Left cardiac atrium (tissue), 4 donors: ENCODE measurements at places on chromosomes 13 and 19. TPM values are rescaled to one million over a fixed set of nuclear protein-coding genes. Genes with fewer than 3 reads are reported as not detected.

NCCRP1 gene
- total RNA-seq, result not detected

CLEC4G gene
- total RNA-seq, result 7.3 TPM

MIDN gene
- total RNA-seq, result 58.7 TPM

PSG1 gene
- total RNA-seq, result not detected

CCDC9 gene
- total RNA-seq, result 21.4 TPM

- DNase-seq, result no peak
Observed at GRCh38 chr13:30845297-30846214, 60.5 kb upstream of the MEDAG start.

DNA sequence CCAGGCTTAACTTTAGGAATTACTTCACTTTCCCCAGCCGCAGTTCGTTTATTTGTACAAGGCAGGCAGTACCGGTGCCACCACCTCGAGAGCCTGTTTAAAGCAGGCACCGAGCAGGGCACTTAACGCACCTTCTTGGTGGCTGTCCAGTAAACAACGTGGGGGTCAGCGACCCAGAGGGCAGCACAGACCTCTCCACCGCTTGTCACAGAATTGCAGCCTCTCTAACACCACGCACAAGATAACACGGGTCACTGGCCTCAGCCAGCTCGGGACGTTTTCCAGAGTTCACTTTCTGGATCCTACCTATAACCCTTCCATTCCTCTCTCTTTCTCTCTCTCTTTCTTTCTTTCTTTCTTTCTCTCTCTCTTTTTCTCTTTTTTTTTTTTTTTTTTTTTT is 16.8 kb upstream of the ELAVL1 start:
- no peak for DNase-seq

- no peak for DNase-seq
Observed at GRCh38 chr19:5157186-5157585, 183.4 kb downstream of the PTPRS start.

GRCh38 chr13:99075268-99076191 is 97.7 kb upstream of the DOCK9 start:
- DNase-seq, result no peak

- no peak for DNase-seq
Observed at GRCh38 chr19:42018503-42019193, 24.6 kb upstream of the ATP1A3 start.

DNA sequence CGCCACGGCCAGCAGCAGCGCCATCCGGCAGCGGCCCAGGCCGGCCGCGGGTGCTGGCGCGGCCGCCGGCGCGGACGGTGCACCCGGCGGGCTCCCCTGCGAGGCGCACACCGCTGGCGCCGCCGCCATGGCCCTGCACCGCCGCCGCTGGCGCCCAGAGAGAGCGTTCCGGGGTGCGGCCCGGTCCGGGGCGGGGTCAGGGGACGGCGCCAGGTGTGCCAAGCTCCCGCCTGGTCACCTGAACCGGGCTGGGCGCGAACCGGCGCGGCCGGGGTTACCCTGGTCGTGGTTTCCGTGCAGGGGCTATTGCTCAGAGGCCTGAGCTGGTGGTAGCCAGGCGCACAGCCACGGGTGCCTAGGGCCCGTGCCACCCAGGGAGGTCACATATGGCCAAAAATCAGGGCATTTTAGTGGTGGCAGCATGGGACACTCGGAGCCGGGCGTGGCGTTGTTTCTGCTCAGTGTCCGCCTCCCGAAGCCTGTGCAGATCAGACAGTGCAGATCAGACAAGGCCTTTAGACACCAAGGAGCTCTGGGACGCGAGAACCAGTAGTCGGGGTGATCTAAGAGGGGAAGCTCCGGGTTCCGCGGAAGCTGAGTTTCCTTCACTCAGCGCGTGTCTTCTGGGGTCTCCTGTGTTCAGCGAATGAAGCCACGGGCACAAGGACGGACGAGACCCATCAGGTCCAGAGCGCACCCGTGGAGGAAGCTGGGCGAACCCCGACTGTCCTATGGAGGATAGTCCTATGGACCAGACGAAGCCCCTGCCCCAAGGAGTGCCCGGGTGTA is at the start of gene TMEM238:
TSS of gene TMEM238 (minus strand) at position 162 of the 789 bp plus-strand sequence. CDS start at position 129, 33 bp downstream.
- DNase-seq, result no peak

DNA sequence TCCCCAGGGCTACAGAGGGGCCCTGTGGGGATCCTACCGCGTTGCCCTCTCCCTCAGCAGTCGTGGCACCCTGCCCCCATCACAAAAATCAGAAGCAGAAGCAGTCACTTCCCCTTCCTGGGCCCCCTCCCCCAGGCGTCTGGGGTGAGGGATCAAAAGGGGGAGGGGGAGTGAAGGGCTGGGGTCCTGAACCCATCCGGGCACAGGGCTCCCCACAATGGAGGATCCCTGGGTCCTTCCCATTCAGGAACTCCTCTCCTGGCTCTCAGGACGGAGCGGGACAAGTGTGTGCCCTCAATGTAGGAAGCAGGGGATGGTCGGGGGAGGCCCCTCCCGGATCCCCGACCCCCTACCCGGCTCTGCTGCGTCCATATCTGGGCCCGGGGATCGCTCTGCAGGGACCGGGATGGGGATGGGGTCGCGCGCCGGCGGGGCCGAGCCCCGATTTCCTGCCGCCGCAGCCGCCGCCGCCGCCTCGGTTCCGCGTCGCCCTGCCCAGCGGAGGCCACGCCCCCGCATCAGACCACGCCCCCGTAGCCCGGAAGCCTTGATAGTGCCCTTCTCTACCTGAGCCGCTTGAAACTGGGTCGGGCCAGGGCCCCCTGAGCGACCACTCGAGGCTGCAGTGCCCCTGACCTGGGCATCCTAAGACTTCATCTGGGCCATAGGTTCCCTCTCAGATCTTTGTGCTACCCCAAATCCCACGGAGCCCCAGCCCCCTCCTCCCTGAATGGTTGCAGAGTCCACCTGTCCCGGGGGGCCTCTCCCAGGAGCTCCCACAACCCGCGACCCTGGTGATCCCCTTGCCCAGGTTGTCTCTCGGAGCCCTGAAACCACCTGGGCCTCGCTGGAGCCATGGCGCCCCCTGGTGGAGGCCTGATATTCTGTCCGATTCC is at the start of gene GMIP:
TSS of gene GMIP (minus strand) at position 500 of the 896 bp plus-strand sequence. CDS start at position 372, 128 bp downstream.
- peak; percentile 81 for DNase-seq

DNA sequence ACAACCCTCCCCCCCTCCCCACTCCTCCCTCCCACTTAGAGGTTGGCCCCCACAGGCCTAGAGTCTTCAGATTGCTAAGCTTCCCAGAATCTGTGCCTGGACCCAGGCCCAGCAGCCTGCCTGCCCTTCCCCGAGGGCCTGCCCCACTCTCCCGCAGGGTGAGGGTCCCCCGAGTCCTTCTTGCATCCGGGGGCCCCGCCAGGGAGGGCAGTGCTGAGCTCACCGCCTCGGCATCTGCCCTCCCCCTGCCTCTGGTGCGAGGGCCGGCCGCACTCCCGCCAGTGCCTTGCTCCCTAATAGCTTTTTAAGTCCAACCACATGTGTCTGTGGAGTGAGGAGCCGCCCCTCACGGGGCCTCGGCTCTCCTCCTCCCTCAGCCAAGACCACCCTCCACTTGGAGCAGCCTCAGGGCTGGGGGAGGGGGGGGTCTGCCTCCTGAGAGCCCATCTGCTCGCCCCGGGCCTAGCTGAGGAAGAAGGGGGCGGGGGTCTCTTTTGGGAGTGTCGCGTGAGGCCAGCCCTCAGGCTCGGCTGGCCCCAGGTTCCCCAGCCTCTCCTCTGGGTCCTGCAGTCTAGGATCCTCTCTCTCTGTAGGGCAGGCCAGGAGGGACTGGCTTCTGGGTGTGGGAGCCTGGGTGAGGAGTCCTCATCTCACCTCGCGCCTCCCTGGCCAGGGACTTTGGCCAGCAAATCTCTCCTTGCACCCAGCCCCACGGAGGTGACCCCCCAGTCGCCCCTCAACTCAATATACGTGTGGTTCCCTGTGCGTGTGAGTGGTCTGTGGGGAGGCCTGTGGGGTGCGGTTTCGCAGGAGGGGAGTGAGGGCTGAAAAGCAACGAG is 47.2 kb downstream of the LYL1 start:
- peak; percentile 82 for DNase-seq

GRCh38 chr13:49643035-49643646 is 14.8 kb downstream of the ARL11 start:
- DNase-seq, result no peak

DNA sequence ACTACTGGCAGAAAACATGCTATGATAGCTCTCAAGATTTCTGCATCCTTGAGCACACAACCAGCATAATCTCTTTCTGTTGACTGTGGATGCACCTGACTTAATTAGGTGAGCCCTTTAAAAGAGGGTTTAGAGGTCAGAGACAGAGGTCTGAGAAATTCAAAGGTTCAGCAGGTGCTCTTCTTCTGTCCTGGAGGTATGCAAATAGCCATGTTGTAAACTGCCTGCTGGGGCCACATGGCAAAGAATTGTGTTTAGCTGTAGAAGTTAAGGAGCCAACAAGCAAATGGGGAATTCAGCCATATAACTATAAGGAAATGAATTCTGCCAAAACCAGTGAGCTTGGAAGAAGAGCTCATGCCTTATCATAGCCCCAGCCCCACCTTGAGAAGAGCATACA is 11.6 kb upstream of the DCLK1 start:
- no peak for DNase-seq

DNA sequence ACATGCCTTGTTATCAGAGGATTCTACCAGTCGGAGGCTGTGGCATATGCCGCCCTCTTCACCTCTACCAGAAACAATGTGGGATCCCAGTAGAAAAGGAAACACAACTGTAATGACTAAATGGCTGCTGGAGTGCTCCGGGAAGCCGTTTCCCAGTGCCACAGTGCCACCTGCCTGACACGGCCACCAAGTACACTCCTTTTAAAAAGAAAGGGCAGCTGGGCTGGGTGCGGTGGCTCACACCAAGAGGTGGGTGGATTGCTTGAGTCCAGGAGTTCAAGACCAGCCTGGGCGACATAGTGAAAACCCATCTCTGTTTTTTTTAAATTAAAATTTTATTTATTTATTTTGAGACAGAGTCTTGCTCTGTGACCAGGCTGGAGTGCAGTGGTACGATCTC is 67.3 kb downstream of the TRPM4 start:
- peak; percentile 34 for DNase-seq

- DNase-seq, result no peak
Observed at GRCh38 chr13:38265132-38265497, 84.5 kb upstream of the UFM1 start.

GRCh38 chr19:42332059-42332458 is 6.6 kb downstream of the MEGF8 start:
- no peak for DNase-seq
